GM23248 (cell line): ENCODE measurements at places on chromosomes 16 and 17.

GRCh38 chr16:598823-599739, 9.2 kb downstream of the RAB40C start:
- no peak for DNase-seq

- DNase-seq, result no peak
Observed at GRCh38 chr17:70099884-70100283, 24.9 kb downstream of the KCNJ16 start.

DNA sequence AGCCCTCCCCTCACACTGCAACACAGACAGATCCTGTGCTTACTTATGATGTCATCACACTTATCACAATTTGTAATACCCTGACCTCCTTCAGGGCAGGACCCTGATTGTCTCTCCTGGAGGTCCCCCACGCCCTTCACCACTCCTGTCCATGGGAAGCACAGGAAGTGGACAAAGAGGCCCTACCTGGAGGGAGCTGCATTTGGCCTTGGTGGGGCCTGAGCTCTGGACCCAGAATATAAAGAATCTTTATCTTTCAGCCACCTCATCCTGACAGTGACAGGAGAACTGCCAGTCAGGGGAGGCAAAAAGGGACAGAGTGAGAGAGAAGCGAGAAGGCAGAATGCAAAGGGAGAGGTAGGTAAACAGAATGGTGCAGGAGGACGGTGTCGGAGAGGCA, 303.4 kb upstream of the N4BP1 start:
- no peak for DNase-seq

GRCh38 chr16:85422632-85423550, 190.2 kb upstream of the GSE1 start:
- no peak for DNase-seq

- peak; percentile 51 for DNase-seq
Observed at GRCh38 chr17:1000597-1001461, 3.9 kb downstream of the TIMM22 start.

- DNase-seq, result no peak
Observed at GRCh38 chr17:55645361-55645760, 77.3 kb downstream of the TMEM100 start.

DNA sequence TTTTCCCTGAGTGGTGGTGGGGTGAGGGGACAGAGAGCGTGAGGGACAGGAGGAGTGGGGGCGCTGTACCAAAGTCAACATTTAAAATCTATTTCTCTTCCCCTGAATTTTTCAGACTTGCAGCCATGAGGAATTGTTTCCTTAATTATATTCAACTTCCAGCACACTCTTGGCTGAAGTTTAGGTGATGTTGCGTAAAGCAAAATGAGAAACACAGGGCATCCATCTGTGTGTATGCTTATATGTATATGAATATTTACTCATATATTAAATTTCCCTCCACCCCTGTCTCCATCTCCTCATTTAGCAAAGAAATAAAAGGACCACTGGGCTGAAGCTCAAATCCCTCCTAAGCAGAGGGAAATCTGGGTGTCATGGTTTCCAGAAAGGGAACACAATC, 218.1 kb downstream of the XYLT1 start:
- DNase-seq, result no peak

- DNase-seq, result no peak
Observed at GRCh38 chr16:12553191-12553590, 250.5 kb downstream of the CPPED1 start.

DNA sequence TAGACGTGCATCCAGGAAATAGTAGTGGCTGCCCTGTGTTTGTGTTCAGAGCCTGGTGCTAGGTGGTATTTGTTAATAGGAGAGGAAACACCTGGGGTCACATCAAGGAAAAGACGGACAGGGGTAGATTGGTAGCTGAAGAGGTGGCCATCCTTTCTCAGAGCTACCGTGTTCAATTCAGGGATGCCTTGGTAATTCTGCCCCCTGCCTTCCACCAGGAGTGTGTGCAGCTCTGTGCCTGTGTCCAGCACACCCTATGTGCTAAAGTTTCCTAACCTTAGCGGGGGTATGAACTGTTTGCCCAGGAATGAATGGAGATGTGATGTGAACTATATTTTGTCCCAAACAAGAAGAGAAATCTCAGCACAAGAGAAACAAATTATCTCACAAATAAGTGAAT, 174.1 kb upstream of the MPHOSPH6 start:
- peak; percentile 24 for DNase-seq

GRCh38 chr16:1923299-1924034, 5.3 kb upstream of the HS3ST6 start:
- DNase-seq, result peak; percentile 70

DNA sequence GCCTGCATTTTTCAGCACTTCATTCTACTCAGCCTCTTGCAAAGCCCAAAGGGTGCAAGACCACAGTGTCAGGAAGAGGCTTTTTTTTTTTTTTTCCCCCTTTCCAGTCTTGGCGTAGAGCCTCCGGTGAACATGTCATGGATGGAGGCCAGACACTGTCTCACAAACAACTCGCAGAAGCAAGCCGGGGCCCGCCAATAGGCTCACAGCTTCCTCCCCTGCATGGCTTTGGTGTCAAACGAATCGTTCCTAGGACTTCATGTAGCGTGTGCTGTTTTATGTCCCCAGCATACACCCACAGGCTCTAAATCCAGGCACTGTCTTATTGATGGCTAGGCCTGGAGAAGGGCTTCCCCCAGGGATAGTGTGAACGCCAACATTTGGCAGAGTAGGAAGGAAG, 457.7 kb upstream of the MAF start:
- no peak for DNase-seq

DNA sequence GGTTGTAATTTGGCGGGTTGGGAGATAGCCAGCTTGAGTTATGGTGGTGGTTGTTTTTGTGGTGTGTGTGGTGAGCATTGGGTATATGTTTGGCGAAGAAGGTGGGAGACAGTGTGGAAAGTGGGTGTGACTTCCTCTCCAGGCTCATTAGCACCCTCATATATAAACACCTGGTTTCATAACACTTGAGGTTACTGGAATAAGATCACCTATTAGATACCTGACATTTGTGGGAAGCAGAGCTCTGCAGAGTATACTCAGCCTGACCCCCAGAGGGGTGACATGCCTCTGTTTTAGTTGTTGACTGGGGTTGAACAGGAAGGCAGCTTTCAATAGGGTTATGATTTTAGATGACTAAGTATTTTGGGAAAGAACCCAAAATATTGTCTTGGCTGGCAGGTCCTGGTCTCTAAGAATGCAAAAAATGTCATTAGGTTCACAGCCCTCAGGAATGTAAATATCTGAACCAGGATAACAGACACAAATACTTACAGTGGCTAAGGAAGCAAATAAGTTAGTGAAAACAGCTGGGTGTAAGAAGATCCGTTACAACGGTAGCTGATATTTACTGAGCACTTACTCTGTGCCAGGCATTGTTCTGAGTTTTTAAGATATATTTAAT, 18.3 kb upstream of the EFCAB13 start:
- DNase-seq, result peak; percentile 89

GRCh38 chr16:17204206-17204605, 266.6 kb downstream of the XYLT1 start:
- DNase-seq, result no peak
